Vagina (tissue), 2 donors: ENCODE measurements at places on chromosomes 7 and 10.

DNA sequence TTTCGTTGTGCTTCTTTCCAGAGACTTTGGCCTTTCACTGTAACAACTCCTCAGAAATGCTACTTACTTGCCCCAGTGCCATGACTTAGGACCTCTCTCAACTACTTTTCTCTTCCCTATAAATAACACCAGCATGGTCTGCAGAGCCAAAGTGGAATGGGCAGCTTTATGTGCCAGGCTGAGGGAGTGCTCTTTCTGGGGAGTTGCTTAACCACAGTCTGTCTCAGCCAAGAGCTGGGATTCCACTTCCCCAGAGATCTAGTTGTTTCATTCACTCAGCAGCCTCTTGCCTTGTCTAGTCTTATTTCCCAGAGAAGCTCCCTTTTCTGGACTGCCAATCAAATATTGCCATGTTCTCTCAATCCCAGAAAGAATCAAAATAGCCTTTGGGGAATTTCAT is 912.2 kb downstream of the GRID1 start:
- DNase-seq: no peak

- no peak for DNase-seq
Observed at GRCh38 chr10:78028438-78029268, 662 bp downstream of the POLR3A start.

- no peak for DNase-seq
Observed at GRCh38 chr10:115982076-115982475, 290.9 kb downstream of the GFRA1 start.

DNA sequence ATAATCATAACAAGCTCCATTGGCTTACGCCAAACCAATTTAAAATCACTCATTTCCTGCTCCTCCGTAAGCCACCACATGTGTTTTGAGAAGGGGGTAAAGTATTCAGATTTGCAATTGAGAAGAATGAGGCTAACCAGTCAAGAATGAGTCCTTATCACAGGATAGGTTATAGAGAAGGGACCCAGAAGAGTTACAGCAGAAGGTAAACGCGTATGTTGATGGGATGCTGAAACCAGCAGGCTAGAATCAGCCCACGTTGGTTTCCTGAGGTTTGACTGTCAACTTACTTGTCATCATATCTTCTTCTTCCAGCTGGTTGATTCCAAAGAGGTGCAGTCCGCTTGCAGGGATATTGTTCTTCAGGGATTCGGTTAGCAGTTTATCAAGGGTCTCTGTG is 64.1 kb upstream of the TM9SF3 start:
- DNase-seq: no peak

GRCh38 chr7:17105701-17106100 is 192.8 kb upstream of the AHR start:
- no peak for DNase-seq

GRCh38 chr7:158209435-158209834 is 378.2 kb downstream of the PTPRN2 start:
- DNase-seq: no peak

GRCh38 chr7:98400542-98401340 is at the start of gene BAIAP2L1:
Gene BAIAP2L1 (minus strand): TSS chr7:98401090. CDS start chr7:98400852, 238 bp downstream.
- DNase-seq: no peak

DNA sequence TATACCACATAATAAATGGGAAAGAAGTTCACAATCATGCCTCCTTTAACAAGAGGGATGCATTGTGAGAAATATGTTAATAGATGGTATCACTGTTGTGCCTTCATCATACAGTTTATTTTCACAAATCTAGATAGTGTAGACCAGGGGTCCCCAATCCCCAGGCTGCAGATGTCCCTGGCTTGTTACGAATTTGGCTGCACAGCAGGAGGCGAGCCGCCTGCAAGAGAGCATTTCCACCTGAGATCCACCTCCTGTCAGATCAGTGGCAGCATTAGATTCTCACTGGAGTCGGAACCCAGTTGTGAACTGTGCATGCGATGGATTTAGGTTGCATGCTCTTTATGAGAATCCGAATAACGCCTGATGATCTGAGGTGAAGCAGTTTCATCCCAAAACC is 361.9 kb upstream of the ZWINT start:
- DNase-seq: no peak

- DNase-seq: no peak
Observed at GRCh38 chr10:24483701-24484100, 240.0 kb downstream of the ARHGAP21 start.

DNA sequence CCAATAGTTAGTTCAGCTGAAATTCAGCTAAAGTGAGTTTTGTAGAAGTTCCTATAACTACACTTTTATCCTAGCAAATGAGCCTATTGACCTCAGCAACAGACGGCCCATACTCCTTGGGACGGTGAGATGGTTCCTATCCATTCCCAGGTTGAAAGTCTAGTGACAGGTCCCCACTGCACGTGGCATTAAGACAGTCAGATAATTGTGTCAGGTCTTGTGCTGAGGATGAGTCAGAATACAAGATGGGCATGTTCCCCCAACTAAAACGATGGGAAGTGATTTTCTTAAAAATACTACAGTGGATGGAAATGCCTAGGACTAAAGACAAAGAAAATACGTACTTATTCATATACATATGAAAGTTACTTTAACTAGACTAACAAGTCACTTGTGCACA is 2.1 kb downstream of the CAV1 start:
- DNase-seq: no peak

- no peak for DNase-seq
Observed at GRCh38 chr10:59276919-59277318, 85.4 kb downstream of the FAM13C start.

DNA sequence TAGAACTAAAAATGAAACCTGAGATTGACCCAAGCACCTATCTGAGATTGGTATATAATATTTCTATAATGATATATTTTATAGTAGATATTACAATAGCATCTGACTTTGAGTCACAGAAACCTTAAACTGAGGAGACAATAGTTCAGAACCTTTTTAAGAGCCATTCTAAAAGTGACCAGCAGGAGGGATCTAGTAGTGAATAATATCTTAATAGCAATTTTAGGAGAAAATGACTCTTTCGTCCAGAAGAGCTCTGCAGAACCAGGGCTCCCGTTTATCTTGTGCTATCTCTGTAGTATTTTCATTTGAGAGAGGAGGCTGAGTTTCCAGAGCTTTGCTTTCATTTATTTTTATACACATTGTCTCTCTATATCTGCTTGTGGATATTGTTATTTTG is 68.1 kb downstream of the PODXL start:
- DNase-seq: no peak

- DNase-seq: no peak
Observed at GRCh38 chr7:40733114-40733513, 598.3 kb downstream of the SUGCT start.

- DNase-seq: no peak
Observed at GRCh38 chr7:139909379-139910050, 80.5 kb downstream of the TBXAS1 start.

DNA sequence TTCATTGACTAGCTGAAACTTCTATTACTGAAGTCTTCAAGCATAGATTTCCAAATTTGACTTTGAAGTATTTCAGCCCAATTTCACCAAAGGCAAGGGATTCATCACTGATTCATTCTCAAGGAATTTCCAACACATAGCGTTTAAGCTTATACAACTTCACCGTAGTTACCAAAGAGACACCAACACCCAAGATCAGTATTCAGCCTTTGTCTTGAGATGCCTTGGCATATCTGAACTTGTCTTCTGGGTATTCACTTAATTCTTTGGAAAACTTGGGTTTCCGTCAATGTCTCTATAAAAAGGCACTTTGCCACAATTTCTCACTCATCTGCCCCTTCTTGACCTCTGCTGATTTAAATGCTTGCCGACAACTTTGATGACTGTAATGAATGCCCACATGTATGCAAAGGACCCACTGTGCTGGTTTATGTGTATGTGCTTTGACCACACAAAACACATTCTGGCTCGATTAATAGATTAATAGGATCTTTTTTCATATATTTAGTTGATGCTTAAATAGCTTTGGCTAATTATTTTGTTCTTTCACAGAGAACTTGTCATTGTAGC is 49.6 kb downstream of the TES start:
- DNase-seq: no peak

GRCh38 chr10:91410638-91411371 is 661 bp downstream of the HECTD2 start:
- DNase-seq: peak; percentile 88

- no peak for DNase-seq
Observed at GRCh38 chr7:2138146-2138765, 94.5 kb downstream of the MAD1L1 start.

- DNase-seq: no peak
Observed at GRCh38 chr10:97028126-97028831, 157.5 kb downstream of the SLIT1 start.

DNA sequence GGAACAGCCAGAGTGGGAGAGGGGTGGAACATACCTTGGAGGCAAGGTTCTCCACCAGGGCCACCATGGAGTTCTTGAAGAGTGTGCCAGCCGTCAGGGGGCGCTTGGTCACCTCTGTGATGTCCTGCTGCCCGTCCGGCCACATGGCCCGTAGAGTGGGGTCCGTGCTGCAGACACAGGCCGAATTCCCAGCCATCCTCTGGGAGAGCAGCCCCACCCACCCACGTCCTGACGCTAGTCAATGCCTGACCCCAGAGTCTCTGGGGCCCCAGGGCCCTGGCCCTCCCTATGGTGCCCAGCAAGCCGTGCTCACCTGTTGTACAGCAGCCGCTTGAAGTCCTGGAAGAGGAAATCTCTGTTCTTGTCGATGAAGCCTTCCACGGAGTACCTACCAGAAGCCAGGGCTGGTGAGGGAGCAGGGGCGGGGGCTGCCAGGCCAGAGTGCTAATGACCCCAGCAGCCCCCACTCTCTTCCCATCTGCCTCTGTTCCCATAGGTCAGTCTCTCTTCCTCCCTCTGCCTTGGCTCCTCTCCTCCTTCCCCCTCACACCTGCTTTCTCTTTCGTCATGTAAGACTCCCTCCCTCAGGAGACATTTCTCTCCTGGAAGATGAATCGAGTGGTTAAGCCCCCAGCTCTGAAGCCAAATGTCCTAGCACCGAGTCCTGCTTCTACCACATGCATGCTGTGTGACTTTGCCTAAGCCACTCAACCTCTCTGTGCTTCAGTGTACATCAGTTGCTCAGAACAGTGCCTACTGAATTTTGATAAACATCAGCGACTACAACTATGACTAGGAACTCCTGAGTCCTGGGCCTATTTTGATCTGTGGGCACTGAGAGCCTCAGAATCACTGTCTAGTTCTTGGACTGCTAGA is 11.0 kb downstream of the MYO1G start:
- no peak for DNase-seq

DNA sequence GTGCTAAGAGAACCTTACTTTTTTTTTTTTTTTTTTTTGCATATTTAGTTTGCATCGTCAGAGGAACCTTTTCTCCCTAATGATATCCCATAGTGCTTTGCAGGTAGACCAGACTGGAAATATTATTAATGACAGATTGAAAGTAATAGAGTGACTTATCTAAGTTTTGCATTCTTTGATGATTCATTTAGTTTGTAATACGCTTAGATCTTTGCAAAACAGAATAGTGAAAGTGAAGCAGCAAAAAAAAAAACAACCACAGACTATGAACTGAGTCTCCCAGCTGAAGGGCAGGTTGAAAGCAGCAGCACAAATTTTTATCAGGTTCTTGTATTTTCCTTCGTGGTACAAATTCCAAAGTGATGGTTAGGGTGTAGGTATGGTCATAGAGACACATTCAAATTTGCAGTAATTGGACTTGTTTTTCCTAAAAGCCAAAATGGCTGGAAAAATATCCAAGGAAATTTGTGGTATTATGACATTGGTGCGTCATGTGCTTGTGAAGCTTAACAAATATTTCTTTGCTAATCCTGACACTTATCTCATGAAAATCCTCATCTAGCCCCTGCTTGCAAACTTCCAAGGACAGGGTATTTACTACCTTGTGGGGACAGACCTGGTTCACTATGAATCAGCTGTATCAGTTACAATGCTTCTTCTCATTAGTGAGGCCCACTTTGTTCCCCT is 81.8 kb upstream of the CREB5 start:
- no peak for DNase-seq

DNA sequence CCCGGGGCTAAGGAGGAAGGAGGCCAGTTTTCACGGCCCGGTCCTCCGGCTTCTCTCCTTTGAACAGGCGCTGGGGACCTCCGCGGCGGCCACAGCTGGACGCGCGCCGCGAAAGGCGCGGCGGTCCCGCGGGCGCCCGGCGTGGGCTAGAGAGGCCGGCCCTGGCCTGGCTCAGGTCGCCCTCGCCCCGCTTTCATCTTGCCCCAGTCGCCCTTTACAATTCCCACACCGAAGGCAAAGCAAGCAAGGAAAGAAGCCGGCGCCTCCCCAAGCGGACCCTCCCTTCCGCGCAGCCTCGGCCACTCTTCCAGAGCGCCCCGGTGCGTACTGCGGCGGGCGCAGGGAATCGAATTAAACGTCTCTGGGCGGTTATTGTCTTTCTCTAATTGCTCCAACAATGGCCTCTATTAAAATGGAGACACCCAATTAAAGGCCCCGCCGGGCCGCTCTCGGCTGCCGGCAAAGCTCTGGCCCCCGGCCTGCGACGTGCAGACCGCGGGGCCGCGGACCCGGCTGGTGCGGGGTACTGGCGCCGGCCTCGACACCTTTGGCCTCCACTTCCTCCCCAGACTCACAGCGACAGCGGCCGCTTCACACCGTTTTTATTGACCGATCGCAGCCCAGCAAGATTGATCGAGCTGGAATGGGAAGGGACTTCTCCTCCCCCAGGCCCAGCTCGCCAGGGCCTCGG is 4.5 kb upstream of the GATA3 start:
- DNase-seq: no peak

DNA sequence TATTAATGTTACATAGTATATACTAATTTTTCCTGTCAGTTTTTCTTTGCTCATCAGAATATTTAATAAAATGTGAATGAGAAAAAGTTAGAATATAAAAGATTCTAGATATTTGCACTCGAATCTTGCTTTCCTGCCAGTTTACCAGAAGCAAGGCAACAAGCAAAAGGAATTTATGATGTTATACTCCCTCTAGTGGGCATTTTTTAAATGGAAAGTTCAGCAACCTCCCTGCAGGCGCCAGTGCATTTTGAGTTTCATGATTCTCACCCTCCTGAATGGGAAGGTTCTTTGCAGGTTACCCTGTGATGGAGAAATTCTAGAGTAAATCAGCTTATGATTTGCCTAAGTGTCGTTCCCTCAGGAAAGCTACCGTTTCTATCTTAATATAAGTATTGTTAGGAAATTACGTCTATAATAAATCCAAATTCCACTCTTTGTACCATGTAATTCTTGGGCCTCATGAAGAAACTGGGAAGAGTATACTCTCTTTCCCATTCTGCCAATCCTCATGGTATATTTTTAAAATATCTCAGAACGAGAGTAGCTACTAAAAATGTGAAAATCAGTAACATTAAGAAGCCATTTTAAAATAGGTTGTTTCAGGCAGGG is 350.0 kb downstream of the CRPPA start:
- DNase-seq: no peak
